ENCODE measurements at places on chromosomes 2 and 18.
A peak's percentile ranks its signal among the peaks of the same experiment; 100 is the strongest.

- peak; percentile 67 for DNase-seq
Measured at GRCh38 chr18:48996901-48997463, 46.2 kb upstream of the SMAD7 start.

GRCh38 chr2:69104261-69104660 lies 91.3 kb downstream of the ANTXR1 start:
- no peak for DNase-seq

GRCh38 chr18:61435064-61435652 lies 101.9 kb downstream of the CDH20 start:
- DNase-seq = peak; percentile 27

- no peak for DNase-seq
Measured at GRCh38 chr2:216071111-216071851, 10.3 kb downstream of the PECR start.

GRCh38 chr2:105777031-105777482 lies 32.3 kb downstream of the NCK2 start:
- DNase-seq = peak; percentile 55

- DNase-seq = no peak
Measured at GRCh38 chr18:48818329-48819254, 132.2 kb downstream of the SMAD7 start.

DNA sequence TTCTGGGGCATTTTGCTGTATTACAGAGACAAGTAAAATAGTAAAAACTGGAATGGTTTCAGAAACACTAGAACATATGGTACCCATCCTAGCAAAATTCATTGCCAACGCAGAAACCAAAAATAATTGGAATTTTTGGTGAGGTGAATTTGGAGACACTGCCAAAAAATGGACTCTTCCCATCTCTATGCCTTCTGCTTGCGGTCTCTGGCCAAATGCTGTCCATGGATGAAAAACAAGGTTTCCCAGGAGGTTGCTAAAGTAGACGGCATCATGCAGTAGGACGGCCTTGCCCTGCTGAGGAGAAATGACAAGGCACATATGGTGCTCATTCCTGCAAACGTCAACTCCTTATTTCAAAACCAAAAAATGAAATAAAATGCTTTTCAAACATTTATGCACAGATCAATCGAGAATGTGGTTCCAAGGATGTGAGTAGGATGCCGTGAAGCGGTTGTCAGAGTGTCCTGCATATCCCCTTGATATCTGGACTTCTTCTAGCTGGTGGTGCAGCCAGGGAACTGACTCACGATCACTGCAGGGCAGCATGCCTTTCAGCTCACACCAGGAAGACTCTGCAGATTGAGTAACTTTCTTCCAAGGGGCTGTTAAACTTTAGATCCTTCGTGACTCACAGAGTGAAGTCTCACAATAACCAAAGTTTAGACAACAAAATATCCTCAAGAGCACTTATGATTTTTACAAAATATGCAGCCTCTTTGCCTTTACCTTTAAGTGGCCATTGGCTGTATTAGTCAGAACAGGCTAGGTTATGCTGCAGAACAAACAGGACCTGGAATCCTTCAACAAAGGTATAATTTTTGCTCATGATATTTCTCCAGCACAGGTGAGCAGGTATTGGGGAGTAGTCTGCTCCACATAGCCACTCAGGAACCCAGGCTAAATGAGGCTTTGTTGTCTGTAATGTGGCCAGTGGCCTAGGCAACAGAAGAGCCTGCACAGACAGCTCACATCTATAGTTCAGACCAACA lies 149.4 kb upstream of the NDUFV2 start:
- DNase-seq = no peak

DNA sequence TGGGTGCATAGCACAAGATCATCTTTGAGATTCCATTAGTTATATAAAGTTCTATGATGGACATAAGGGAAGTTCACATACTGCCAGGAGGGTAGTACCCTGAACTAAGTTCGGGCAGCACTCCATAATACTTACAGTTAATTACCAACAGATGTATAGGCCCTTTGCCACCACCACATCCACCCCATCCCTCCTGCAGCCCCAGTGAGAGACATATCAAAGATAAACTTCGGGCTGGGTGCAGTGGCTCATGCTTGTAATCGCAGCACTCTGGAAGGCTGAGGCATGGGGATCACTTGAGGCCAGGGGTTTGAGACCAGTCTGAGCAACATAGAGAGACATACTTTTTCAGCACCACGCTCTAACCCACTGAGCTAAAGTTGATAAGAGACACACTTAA lies 46.4 kb upstream of the NPAS2 start:
- no peak for DNase-seq

GRCh38 chr18:79692886-79693285 lies 13.3 kb downstream of the CTDP1 start:
- DNase-seq = no peak

DNA sequence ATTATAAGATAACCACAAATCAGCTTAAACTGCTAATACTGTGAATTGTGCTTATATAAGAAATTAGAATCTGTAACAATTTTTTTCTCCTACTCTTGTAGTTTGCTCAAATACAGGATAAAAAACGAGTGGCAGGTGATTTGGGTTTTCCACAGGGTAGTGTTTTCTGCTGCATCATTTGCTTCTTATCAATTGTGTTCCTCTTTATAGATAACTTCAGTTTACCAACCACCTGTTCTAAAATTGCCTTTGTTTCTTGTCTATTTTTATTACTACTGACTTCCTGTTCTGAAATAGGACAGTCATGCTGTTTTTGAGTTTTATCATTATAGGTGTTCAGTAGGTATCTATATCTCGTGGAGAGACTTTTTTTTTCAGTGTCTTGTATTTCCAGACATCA lies 56.9 kb downstream of the MFSD6 start:
- DNase-seq = no peak

DNA sequence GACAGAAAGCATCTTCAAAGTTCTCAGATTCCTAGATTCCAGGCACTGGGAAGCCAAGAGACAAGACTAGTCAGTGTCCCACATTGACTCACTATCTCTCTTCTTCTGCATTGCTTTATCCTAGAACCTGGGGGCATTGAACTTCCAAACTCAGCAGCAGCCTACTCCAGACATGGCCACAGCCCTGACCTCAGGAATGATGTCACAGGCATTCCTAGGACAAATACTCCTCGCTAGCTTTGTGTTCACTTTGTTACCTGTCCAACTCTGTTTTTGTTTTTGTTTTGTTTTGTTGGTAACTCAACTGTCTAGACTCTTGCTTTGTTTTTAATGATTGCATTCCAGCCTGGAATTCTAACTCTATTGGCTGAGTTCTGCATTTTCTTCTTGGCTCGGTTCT lies 449.3 kb upstream of the SPHKAP start:
- no peak for DNase-seq

GRCh38 chr2:219486380-219486959 lies 12.2 kb upstream of the GMPPA start:
- DNase-seq = no peak

GRCh38 chr2:228344531-228344930 lies 163.0 kb upstream of the SPHKAP start:
- no peak for DNase-seq

DNA sequence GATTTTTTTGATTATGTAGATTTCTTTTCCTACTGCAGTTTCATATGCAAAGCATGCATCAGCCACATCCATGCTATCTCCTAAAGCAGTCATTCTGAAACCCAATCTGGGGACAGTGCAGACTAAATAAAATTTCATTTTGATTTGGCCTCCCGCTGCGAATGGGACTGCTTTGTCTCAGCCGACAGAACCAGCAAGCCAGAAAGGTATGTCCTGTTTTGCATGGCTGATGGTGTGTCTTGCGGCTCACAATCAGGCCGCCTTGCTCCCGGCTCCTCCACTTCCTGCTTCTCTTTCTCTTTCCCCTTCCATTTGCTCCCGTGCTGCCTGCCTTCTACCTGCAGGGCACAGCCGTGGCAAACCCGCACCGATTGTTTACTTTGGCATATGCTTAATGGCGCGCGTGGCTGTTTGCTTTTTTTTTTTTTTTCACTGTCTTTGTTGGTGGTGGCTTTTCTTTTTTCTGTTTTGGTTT lies 419.6 kb upstream of the POU3F3 start:
- no peak for DNase-seq

- no peak for DNase-seq
Measured at GRCh38 chr2:120958623-120959366, 223.1 kb downstream of the GLI2 start.

GRCh38 chr2:121333834-121334558 lies 49.0 kb upstream of the TFCP2L1 start:
- no peak for DNase-seq

- no peak for DNase-seq
Measured at GRCh38 chr2:153165021-153165420, 313.5 kb downstream of the RPRM start.

- no peak for DNase-seq
Measured at GRCh38 chr18:10419420-10420103, 34.9 kb upstream of the APCDD1 start.

DNA sequence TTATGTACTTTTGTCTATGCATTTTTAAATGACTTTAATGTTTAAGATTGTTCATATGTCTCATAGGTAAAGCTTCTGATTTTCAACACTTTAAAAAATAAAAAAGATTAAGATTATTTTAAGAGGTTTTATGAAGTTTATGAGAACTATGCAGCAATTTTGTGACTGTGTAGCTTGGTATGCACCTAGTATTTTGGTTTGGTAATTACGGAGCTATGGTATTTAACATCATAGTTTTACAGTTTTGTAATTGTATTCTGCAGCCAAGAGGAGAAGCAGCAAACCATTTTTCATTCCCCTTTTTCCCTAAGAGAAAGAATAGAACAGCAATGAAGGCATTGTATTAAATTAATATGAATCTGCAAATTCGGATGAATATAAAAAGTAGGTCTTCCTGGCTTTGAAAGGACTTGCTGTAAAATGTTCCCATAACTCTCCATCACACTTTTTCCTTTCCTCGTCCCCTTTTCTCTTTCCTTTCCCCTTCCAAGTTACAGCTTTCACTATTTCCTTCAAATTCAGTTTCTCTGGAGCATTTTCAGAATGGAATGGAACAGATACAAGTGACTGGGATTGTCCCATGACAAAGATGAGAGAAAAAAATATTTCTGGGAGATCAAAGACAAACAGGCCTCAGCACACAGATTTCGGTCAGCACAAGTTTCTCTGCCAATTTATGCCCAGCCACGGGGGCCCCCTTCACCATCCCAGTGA lies 26.1 kb upstream of the PIEZO2 start:
- DNase-seq = no peak

- DNase-seq = no peak
Measured at GRCh38 chr2:41949883-41950665, 97.7 kb upstream of the PKDCC start.

- no peak for DNase-seq
Measured at GRCh38 chr2:105800953-105801635, 56.4 kb downstream of the NCK2 start.

DNA sequence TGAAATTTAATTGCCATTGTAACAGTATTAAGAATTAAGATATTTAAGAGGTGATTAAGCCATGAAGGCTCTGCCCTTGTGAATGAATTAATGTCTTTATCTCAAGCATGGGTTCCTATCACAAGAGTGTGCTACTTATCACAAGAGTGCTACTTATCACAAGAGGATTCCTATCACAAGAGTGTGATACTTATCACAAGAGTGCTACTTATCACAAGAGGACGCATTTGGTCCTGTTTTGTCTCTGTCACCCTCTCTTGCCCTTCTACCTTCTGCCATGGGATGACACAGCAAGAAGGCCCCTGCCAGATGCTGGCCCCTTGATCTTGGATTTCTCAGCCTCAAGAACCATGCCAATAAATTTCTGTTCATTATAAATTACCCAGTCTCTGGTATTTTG lies 13.2 kb upstream of the COL5A2 start:
- no peak for DNase-seq

GRCh38 chr18:44325903-44326635 lies 354.6 kb upstream of the SETBP1 start:
- peak; percentile 52 for DNase-seq

DNA sequence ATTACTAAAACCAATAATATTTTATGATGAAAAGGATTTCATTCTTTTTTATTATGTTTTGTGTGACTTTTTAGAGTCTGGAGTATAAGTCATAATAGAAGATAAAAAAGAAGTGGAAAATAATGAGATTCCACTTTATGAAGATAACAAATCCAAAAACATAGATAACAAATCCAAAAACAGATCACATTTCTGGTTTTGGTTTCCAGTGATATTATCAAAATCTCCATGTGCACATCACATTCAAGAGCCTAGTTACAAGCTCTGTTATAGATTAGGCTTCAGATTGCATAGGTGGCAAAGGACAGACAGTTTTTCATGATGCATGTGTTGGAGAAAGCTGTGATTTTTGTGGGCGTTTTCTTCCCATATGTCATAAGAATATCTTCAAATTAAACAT lies 648.2 kb downstream of the STK39 start:
- DNase-seq = no peak

- no peak for DNase-seq
Measured at GRCh38 chr2:11408959-11409571, 56.9 kb downstream of the E2F6 start.

GRCh38 chr2:217901835-217902378 lies 100.9 kb downstream of the TNS1 start:
- DNase-seq = no peak

- DNase-seq = no peak
Measured at GRCh38 chr2:603869-604268, 73.3 kb downstream of the TMEM18 start.

GRCh38 chr2:3398857-3399256 lies 19.4 kb downstream of the TRAPPC12 start:
- peak; percentile 73 for DNase-seq

DNA sequence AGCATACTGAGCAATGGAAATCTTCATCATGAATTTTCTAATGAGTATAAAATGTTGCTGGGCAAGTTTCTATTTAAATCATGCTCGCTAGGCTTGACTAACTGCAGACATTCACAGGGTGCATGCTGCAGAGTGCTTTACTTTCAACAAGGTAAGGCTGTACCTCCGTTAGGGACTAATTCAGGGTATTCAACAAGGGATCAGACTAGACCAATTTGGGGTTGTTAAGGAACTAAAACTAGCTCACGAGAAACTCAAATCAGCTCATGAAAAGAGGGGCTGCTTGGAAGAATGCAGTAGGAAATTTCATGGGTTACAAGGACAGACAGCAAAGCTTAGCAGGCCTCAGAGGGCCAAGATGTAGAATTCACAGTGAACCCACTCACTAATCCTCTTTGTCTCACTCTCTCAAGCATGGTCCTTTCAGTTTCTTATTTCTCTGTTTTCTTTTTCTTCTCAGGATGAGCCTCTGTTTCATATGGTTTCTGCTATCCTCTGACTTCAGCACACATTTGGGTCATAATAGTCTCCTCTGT lies 2.2 kb downstream of the MYO3B start:
- DNase-seq = no peak

DNA sequence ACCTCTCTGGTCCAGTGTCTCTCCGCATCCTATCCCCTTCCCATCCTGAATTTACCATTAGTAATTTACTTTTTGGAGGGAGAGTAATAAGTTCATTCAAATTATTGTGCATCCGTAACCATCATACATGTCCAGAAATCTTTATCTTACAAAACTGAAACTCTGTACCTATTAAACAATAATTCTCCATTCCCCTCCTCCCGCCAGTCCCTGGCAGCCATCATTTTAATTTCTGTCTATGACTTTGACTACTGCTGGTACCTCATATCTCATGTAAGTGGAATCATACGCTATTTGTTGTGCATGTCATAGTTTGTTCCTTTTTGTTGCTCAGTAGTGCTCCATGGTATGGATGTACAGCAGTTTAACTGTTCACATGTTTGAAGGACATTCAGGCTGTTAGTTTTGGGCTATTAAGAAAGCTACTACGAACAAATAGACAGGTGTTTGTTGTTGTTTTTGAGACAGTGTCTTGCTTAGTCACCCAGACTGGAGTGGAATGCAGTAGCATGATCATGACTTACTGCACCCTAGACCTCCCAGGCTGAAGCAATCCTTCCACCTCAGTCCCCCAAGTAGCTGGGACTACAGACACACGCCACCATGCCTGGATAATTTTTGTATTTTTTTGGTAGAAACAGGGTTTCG lies 2.0 kb downstream of the LIMS1 start:
- no peak for DNase-seq

- no peak for DNase-seq
Measured at GRCh38 chr18:44054514-44054913, 626.2 kb upstream of the SETBP1 start.
